NCI-H1092 (cell line): ENCODE measurements at places on chromosomes 2 and 18.

DNA sequence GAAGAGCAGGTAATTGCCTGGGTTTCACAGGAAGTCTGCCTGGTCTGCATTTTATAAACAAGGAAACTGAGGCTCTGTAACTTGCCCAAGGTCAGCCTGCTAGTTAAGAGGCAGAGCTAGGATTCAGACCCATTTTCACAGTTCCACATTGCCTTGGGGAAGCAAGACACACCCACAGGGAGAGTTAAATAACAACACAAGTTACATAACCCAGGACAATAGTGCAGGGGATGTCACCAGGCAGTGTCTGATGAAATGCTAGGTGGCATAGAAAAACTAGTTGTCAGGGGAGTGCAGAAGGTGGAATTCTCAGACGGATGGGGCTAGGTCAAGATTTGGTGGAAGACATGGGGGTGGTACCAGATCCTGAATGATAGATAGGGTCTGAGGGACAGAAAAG is 69.7 kb downstream of the PRKCE start:
- no peak for DNase-seq

DNA sequence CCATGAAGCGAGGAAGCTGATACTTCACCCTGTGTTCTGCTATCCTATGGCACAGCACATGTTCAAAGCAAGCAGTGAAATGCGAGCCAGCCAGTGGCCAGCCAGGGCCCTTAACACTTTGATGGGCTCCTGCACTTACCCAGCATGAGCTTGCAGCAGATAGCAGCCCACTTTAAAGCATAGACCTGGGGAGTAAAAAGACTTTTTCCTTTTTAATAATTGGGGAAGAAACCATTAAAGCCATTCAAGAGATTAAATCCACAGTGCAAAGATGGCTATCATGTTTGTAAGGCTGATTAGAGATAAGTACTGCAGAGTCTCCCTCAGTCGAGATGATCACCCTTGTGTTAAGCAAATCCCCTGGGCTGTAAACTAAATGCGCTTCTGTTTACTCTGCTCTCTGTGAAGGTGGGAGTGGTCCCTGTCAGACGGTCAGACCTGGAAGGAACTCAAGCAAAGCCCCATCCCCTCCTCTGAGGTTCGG is 15.7 kb downstream of the CCBE1 start:
- peak; percentile 23 for DNase-seq

GRCh38 chr2:60881047-60881932 is at the start of gene REL:
REL (plus strand) TSS chr2:60881574; CDS start chr2:60881841, 267 bp downstream.
- peak; percentile 60 for DNase-seq

GRCh38 chr2:53854678-53855077 is 5.1 kb downstream of the GPR75 start:
- no peak for DNase-seq

DNA sequence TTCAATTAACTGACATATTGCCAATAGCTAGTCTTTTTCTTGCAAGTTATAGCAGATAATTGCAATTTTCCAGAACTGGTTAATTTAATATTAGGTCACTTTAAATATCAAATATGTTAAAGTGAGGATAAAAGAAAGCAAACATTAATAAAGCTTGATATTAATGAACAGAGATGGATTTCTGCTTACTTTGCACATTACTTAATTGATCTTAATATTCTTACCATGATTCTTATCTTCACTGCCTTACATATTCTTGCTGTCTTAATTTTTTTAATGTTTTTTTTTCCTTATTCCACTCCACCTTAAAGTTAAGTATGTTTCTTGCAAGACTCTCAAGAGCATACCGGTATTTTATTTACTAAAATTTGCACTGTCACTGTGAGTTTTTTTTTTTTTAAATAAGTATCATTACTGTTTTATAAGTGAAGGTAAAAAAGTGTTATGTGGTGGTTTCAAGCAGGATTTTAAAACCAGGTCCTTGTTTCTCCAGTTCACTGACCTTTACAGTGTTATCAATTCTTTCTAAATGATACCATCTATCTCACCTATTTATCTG is 33.9 kb downstream of the PPP3R1 start:
- DNase-seq, result no peak

DNA sequence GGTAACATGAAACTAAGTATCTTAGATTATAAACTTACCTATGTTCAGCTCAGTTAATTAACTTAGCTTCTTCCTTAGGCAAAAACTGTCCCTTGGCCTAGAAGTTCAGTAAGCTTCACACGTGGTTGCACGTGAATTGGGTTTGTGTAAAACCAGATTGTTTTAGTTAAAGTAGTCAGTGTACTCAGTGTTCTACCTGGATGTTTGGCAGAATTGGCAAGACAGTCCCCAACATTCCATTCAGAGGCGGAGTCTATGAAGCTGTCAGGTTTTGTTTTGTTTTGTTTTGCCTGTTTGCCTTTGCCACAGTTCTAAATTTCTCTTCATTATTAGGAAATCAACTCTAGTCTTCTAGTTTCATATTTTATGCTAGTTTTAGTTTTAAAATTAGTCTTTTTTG is 105.3 kb upstream of the ZEB2 start:
- DNase-seq, result no peak

- no peak for DNase-seq
Observed at GRCh38 chr2:8242739-8243138, 439.1 kb upstream of the ID2 start.

DNA sequence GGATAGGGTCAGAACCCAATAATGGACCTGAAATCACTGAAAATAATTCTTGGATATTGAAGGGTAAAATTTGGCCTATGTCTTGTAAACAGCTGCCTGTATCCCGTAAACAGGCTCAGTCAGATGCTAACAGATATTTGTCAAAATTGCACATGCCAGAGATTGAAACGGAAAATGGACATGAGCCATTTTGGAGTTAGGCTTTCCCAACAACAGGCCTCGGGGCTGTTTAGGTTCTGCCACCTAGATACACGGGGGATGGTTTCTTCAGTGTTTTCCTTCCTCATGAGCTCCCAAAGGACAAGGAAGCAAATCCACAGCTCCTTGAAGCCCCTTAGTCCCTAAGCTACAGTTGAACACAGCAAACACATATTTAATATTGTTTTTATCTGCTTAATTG is 204.2 kb upstream of the FOSL2 start:
- DNase-seq, result no peak

DNA sequence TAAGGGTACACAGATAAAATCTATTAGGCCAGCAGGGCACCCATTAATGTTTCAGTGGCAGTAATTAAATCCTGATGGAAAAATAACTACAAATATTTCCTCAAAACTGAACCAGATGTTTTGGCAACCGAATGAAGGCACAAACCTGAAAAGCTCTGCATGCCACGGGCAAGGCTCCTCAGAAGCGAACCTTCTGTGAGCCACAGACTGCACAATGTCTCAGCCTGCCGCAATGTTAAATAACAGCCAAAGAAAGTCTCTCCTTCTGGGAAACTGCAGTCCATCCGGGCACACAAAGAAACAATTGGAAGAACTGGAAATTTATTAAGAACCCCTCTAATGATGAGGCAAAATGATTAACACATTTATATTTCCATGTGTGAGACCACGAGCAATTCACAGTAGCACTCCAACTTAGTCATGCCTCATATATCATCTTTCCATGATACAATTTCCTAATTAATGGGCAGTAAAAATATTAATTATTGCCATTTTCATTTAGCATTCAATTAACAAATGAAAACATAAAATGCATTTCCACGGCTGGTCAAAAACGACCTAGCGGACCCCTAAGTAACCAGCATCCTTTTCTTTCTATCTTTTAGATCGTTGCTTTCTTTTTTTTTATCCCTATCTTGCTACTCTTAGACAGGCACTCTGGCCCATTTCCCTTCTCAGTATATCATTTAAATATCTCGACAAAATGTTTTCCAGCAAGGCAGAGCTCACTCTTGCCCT is 237.5 kb downstream of the EPHA4 start:
- no peak for DNase-seq
